ENCODE measurements at places on chromosomes 2 and 18.

GRCh38 chr2:130380096-130380934 is 24.5 kb downstream of the PTPN18 start:
- no peak for DNase-seq

DNA sequence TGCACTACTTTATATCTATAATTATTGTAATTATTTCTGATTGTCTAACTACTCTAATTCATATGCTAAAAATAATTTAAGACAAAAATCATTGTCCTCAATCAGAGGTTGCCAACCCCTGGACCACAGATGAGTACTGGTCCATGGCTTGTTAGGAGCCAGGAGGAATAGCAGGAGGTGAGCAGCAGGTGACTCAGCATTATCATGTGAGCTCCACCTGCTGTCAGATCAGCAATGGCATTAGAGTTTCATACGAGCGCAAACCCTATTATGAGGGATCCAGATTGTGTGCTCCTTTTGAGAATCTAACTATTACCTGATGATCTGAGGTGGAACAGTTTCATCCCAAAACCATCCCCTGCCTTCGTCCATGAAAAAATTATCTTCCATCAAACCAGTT is 1434.4 kb downstream of the LRP1B start:
- DNase-seq, result no peak

- DNase-seq, result no peak
Measured at GRCh38 chr2:156242874-156243273, 89.6 kb downstream of the NR4A2 start.

GRCh38 chr2:50726186-50726585 is 305.7 kb downstream of the NRXN1 start:
- no peak for DNase-seq

- DNase-seq, result no peak
Measured at GRCh38 chr2:169129703-169130243, 60.4 kb downstream of the DHRS9 start.
